ENCODE measurements at places on chromosomes 5 and 9.

- no peak for DNase-seq
Measured at GRCh38 chr5:68685863-68686262, 408.0 kb upstream of the SLC30A5 start.

- no peak for DNase-seq
Measured at GRCh38 chr5:143738417-143739401, 73.3 kb upstream of the HMHB1 start.

DNA sequence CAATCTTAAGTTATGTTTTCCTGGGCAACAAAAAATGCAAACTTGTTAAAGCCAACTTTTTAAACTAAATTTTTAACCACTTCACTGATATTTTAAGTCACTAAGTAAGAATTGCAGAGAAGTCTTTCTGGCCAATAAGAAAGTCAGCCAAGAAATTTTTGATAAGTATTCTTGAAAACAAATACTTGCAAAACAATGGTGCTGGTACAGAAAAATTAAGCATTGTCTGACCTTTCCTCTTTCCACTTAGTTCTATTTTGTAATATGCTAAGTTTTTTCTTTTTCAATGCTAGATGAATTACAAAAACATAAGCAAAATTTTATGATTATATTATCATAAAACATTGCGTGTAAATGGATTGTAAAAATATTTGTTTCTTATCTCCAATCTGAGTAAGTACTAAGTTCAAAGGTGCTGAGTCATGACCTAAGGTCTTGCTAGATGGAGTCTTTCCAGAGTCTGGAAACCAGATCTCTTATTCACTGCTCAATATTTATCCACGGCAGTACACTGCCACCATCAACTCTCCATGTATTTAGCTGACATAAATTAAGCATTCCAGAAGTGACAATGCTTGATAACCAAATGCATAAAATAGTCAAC, 139.7 kb downstream of the MEF2C start:
- no peak for DNase-seq

DNA sequence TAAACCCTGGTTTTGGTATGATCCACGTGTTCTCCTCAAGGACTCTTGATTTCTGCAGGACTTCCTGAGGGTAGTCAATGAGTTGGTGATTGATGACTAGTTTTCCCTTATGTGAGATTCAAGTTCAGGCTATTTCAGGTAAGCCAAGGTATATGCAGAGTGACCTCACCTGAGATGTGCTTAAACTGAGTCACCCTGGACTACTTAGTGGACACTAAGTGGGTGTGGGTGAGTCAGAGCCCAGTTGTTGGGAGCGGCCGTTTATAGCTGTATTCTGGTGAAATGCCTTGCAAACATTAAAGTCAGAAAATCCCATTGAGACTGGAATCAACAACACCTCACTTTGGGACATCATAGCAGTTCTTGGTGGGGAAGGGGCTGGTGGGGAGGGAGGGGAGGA, 62.9 kb downstream of the SLC28A3 start:
- no peak for DNase-seq
